ENCODE measurements at places on chromosomes 13 and 19. TPM values are rescaled to one million over a fixed set of nuclear protein-coding genes. Genes with fewer than 3 reads are reported as not detected.

OR10H5 gene
- not detected for total RNA-seq

HIF3A gene
- not detected for total RNA-seq

SLC5A5 gene
- total RNA-seq = 0.08 TPM

RFPL4A gene
- 0.31 TPM for total RNA-seq

DLEU7 gene
- not detected for total RNA-seq

ZNF653 gene
- 3.7 TPM for total RNA-seq

LYL1 gene
- total RNA-seq = 1.0 TPM

AKAP8 gene
- 16.3 TPM for total RNA-seq

SHANK1 gene
- total RNA-seq = 0.15 TPM

RNF17 gene
- not detected for total RNA-seq

MYH14 gene
- 5.5 TPM for total RNA-seq

DACT3 gene
- total RNA-seq = 0.39 TPM

LSM7 gene
- 158 TPM for total RNA-seq

NHLRC3 gene
- total RNA-seq = 4.7 TPM

NAT14 gene
- total RNA-seq = 64.7 TPM

CEACAM5 gene
- total RNA-seq = 2.1 TPM

GRIK5 gene
- total RNA-seq = 0.72 TPM

TMEM59L gene
- total RNA-seq = 3.9 TPM

CEACAM6 gene
- 20.1 TPM for total RNA-seq

OR7A5 gene
- total RNA-seq = not detected

SHISA2 gene
- total RNA-seq = not detected

CYP4F8 gene
- not detected for total RNA-seq

PDE4C gene
- 0.15 TPM for total RNA-seq

OLFM2 gene
- total RNA-seq = 11.3 TPM

PRR19 gene
- 4.7 TPM for total RNA-seq
